ENCODE measurements at places on chromosomes 2 and 18.

GRCh38 chr2:240205348-240205747 is 64.9 kb upstream of the OTOS start:
- DNase-seq = no peak

DNA sequence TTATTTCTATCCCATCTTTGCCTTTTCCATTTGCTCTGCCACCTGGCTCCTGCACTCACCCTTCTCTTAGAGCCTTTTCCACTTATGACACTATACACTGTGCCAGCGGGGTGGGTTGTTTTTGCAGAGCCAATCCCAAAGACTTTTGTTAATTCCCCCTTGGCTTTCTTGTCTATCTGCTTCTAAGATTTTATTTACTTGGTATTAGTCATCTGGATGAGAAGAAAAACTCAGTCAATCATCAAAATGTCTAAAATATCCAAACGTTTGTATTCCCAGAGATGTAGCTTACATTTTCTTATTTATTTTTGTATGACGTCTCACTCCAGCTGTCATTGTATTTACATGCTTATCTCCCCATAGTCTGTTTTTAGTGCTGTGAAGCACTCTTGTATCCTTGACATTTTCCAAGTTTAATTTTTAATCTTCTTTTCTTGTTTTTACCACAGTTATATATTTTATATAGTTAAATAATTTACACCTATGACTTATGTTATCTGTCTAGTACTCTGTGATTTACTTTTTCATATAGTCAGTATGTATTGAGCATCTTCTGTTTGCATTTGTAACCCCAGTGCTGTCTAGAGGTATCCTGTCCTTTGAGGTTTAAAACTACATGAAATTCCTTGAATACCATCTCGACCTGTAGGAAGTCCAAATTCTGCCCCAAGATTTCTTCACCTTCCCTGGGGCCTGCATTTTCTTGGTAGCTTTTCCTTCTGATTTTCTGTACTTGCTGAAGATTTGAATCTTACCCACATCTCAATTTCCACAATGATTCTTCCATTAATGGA is 55.1 kb downstream of the COL4A3 start:
- no peak for DNase-seq

DNA sequence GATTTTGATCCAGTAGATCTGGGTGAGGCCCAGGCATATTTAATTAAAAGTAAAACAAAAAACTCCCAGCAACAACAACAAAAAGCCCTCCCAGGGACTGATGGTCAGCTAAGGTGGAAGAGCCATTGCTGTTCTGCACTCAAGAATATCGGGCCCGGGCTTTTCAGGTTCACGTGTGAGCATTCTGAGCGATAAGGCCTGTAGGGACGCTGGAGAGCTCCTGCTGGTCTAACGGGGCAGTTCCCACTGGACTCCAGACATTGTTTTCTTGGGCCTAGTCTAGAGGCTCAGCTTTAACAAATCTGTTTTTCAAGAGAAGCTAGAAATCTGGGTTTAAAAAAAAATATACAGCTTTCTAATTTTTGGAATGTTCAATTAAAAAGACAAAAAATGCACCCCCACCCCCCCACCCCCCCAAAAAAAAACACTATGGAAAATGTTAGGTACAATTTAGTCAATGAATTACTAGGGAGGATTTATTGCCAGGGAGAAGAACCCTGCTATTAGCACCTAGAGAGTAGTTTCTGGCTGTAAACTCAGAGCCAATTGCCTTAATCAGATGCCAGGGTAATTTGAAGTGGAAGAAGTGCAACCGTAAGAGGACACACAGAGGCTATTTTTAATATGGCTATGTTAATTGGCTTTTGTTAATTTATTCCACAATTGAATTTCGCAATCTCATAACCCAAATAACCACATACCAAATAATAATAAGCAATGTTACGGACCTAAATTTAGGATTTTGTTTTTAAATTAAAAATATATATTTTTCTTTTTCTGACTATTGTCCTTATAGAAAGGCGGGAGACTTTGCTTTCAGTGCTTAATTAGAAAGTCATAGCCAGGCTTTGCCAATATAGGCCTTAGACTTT is 78.9 kb downstream of the MAP4K4 start:
- no peak for DNase-seq

DNA sequence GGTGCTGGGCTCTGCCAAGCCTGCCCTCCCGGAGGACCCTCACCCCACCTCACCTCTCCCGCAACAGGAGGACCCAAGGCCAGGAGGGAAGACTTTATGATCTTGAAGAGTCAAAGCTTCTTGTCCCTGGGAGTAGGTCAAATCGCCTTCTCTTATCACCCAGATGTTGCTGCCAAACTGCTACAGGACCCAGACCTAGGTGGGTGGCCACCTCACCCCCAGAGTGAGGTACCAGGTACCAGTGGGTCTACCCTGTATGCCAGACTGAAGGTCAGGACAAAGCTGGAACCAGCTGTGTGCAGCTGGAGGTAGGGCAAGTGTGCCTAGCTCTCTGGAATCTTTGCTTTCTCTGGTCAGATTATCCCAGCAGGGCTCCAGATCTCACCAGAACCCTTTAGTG is 197.2 kb downstream of the ZFP36L2 start:
- DNase-seq = no peak

DNA sequence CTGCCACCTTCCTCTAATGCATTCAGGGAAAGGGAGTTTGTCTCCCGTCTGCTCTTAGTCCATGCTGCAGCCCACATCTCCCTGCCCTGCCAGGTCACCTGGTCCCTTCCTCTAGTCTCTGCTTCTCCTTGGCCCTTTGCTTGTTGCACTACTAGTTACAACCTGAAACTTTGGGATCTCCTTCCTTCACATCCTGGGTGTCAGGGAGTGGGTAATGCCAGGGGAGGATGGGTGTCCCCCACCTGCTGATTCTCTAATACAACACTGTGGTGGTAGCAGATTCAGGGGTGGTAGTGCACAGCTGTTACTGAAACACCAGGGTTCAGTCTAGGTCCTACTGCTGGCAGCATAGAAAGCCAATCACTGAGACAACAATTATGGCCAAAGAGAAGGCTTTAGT is 31.2 kb upstream of the COX7A2L start:
- DNase-seq = no peak

DNA sequence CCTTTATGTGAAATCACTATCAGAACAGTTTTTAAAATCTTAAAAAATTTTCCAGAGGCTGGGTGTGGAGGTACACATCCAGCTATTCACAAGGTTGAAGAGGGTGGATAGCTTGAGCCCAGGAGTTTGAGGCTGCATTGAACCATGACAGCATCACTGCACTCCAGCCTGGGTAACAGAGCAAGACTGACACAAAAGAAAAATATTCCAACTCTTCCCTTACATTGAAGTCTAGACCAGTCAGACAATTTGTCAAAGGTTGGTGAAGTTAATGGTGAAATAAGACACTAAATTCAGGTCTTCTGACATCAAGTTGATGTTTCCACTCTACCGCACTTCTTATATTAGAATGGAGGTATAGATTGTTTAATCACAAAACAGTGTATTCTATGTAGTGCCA is 52.8 kb downstream of the HYCC2 start:
- DNase-seq = no peak

- DNase-seq = no peak
Observed at GRCh38 chr2:171566057-171566456, 43.8 kb downstream of the CYBRD1 start.

- no peak for DNase-seq
Observed at GRCh38 chr2:1595274-1595673, 149.0 kb downstream of the PXDN start.

All from NCI-H510A (cell line).